ENCODE measurements at places on chromosomes 3 and 15.
A peak's percentile ranks its signal among the peaks of the same experiment; 100 is the strongest.

GRCh38 chr3:69791106-69791505, 51.8 kb downstream of the MITF start:
- DNase-seq: peak; percentile 71

DNA sequence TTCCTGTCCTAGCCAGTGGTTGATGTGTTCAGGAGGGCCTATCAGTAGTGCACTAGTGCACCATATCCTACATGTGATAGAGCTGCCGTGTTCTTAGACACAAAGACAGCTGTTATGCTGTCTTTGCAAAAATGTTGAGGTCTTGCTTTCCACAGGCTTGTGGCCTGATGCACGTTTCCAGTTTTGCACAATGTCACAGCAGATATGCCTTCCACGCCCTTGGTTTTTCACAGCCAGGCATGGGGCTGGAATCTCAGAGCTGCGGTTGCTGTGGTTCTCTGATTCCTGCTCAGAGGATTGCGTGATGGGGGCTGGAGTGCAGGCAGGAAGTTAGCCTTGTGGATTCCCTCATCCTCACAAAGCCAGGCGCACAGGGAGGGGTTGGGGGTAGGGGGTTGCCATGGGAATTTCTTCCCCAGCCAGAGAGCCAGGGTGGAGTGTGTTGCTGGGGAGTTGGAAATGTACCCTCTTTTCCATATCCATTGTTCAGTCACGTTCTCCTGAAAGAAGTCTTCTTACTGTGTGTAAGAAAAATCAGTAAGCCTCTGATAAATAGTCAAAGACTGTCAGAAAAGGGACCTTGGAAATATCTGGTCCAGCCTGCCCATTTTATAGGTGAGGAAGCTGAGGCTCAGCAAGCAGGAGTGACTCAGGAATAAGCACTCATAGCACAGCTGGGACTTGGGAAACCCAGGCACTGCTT, 79.4 kb downstream of the SMAD3 start:
- DNase-seq: peak; percentile 83

GRCh38 chr15:78347586-78348543, 7.7 kb downstream of the CRABP1 start:
- DNase-seq: no peak

GRCh38 chr3:20857636-20858035, 671.6 kb upstream of the SGO1 start:
- DNase-seq: no peak

DNA sequence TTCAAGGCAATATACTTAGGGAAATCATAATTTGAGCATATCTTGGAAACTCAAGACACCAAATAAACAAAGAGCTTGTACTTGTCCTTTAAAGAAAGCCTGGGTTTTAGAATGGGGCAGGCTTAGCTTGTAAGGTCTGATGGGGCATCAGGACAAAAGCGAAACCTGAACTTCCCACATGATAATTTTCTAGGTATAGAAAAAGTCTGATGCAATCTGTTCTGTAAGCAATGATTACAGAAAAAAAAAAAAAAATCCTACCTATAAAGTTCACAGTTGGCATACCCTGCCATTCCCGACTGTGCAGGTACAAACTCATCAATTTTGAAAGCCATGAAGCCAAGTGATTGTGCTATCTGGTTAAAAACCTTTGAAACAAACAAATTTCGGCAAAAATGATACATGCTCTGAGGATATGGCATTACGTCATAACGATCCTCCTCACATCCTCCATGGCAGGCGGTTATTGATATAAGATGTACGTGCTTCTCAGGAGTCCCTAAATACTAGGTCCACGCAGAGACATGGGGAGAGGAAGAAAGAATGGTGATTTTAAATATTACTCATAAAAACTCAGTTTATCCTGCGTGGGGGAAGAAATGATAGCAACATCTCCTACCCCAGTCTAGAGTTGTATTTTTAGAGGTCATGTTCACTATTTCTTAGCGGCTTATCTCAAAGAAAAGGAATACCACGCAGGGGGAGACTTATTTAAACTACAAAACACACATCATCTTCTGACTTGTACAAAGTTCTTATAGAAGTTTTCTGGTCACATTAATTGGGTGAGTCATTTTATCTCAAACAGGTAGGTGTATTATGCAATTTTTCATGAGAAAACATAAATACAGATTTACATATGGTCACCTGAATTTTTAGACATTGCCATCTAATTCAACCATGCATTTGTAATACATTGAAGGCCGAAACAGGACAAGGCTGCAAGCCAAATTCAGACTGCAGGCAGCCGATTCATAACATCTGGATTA, 27.0 kb downstream of the MB21D2 start:
- no peak for DNase-seq

GRCh38 chr15:31390777-31391486, 64.3 kb downstream of the KLF13 start:
- no peak for DNase-seq

DNA sequence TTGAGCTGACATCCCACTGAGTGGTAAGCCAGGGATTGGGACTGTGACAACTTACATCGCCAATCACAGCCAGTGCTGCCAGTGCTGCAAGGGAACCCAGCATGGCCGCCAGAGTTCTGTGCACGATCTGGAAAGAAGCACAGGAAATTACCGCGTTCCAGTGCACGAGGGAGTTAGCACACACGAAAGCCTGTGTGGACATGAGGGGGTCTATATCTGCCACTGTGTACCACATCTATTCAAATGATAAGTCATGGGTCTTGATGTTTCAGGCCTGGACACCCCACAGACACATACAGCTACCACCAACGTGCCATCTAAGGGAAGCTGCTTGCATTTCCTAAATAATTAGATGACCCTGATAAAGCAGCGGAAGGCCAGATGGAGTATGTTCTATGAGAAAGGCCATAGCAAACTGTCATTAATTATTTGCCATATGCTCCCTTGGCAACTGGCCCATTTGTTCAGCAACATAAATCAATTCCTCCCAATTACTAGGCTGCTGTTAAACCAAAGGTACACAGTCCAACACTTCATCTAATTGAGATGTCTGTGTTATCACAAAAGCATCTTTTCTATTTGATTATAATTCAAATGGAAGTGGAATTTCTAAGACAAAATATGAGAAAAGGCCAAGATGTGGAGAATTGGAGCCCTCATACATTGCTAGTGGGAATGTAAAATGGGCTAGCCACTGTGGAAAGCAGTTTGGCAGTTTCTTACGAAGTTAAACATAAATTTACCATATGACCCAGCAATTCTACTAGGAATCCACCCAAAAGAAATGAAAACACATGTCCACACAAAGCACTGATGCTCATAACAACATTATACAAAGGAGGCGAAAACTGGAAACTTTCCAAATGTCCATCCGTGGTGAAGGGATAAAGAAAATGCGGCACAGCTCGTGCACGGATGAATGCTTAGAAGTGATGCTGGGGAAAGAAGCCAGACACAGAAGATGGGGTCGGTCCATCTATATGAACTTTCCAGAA, 108.3 kb downstream of the OCA2 start:
- DNase-seq: no peak

DNA sequence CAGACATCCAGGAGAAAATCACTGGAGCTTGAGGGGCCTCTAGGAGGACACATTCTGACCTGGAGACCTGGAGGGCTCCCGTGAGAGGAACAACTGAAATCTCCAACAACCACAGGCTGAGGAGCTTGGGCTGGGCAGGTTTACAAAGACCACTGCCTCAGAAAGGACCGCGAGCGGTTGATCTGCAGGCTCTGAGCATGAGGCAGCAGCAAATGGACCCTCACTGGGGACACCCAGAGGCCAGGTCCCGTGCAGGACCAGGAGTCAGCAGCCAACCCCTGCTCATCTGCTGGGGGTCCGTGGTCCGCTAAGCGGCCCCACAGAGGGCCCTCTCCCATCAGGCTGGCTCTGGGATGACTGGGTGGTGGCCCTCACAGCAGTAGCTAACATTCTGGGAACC, 10.5 kb upstream of the EPHB3 start:
- DNase-seq: no peak

- peak; percentile 50 for DNase-seq
Observed at GRCh38 chr3:28286595-28286994, 45.2 kb downstream of the CMC1 start.

GRCh38 chr3:176058856-176059255, 1138.4 kb downstream of the TBL1XR1 start:
- no peak for DNase-seq

- DNase-seq: peak; percentile 27
Observed at GRCh38 chr3:30855400-30856292, 38.8 kb downstream of the GADL1 start.

GRCh38 chr3:12187448-12188327, 29.0 kb upstream of the TIMP4 start:
- DNase-seq: peak; percentile 42

GRCh38 chr3:95615592-95616310, 1198.6 kb upstream of the EPHA6 start:
- DNase-seq: no peak

DNA sequence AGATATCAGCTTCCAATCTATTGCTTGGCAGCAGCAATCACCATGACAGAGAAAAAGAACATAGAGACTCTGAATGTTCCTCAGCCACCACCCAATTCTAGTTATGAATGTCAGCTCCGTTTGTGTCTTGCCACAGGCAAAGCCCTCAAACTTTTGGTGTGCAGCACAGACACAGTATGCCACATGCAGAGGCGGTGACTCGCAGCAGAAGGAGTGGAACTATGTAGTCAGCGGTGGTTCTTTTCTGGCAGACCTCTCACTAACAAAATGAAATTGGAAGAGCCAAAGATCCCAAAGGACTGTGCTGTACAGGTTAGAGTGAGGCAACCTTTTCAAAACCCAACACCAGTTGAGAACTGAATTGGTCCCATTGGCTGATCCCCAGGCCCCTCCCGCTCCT, 220.9 kb downstream of the SLC9A9 start:
- peak; percentile 6 for DNase-seq

DNA sequence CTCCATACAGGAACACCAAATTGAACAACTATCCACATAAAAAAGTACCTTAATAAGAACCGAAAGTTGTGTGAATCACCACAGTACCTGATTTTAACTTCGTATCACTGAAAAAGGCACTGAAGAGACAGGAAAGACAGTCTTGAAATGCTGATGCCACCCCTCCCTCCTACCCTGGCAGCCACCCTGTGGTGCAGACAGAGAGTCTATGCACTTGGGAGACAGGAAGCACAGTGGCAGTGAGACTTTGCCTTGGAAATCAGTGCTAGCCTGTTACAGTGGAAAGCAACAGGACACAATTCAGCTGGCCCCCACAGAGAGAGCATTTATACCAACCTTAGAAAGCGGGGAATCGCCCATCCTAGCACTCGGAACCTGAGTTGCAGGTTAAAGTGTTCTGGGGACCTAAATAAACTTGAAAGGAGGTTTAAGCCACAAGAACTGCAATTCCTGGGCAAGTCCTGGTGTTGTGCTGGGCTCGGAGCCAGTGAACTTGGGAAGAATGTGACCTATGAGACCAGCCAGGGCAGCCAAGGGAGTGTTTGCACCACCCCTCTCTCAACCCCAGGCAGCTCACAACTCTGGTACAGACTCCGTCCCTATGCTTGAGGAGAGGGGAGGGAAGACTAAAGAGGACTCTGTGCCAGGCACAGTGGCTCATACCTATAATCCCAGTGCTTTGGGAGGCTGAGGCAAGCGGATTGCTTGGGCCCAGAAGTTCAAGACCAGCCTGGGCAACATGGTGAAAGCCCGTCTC, 240.1 kb downstream of the ISL2 start:
- peak; percentile 1 for DNase-seq

GRCh38 chr3:31997500-31997899, 15.9 kb downstream of the ZNF860 start:
- DNase-seq: no peak

- DNase-seq: peak; percentile 65
Observed at GRCh38 chr15:95291898-95292472, 1038.5 kb upstream of the NR2F2 start.

- no peak for DNase-seq
Observed at GRCh38 chr3:171198781-171199472, 172.4 kb upstream of the SLC2A2 start.

DNA sequence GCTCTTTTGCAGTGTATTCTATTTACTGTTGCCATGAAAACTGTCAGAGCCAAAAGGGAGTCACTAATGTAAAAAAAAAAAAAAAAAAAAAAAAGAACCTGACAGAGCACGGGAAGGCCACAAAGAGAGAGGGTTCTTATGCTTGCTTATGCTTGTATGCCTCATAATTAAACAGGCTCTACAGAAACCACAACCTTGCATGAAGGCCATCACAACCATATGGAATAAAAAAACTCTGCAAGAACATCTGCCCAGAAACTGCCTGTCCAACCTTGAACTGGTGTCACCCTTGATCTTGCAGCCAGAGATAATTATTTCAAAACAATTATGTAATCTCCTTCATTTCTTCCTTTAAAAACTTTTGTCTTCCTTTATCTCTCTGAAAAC, 50.1 kb downstream of the CFAP20DC start:
- DNase-seq: no peak

- DNase-seq: no peak
Observed at GRCh38 chr3:38549486-38549885, 53.3 kb downstream of the EXOG start.

DNA sequence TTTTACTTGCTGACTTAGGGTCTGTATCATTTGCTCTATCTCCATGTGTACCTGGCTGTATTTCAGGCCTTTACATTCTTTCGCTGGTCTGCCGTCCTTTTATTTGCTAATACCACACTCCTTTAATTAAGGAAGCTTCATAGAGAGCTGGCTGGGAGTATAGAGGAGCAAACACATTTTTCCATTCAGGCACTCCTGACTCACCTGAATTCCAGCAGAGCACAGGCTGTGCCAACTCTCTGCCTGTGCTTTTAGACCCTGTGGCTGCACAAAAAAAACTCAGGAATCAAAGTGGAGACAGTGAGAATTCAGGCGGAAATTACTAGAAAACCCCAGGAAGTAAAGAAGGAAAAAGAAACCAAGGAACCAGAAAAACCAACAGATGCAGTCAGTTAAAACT, 29.0 kb upstream of the ATP10A start:
- DNase-seq: no peak

DNA sequence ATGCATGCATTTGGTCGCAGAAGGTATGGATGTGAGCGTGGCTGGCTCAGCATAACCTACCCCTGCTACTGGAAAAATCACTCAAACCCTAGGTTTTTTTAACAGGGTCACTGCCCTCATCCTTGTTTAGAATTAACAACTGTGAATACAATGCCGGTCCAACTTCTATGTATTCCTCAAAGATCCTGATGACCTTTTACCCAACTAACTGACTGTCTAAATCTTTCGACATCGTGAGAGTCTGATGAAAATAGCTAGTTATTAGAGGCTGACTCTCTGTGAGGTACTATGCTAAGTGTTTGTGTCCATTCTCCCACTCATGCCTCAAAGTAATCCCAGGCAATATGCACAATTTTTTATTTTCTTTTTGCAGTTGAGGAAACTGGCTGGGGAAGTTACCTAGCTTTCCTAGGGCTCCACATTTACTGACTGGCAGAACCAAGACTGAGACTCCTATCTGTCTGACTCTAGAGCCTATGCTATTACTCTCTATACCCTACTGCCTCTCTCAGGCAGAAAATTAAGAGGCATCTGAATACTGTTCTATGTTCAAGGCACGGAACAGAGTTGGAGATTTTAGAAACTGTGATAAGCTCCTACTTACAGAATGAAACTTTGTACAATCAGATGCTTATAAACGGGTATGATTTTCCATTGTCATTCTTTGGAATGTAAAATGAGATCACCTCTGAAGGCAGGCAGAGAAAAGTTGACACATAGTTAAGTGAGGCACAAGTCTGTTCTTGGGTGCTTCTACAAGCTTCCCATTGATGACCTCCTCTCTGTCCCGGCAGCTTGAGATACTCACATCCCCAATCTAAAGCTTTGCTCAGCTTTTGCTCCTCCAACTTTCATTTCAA, 56.4 kb downstream of the FILIP1L start:
- peak; percentile 46 for DNase-seq

GRCh38 chr3:88044411-88044810, 14.4 kb downstream of the CGGBP1 start:
- DNase-seq: no peak

Measured in ELR (cell line).